Brain microvascular endothelial cell (primary cell): ENCODE measurements at places on chromosomes 7 and 10.

- no peak for DNase-seq
Measured at GRCh38 chr10:97937928-97938327, 88.3 kb downstream of the GOLGA7B start.

- DNase-seq: peak; percentile 91
Measured at GRCh38 chr10:89373916-89374711, 3.7 kb upstream of the IFIT1B start.

GRCh38 chr10:85544956-85545355 lies 821.6 kb downstream of the GRID1 start:
- no peak for DNase-seq

DNA sequence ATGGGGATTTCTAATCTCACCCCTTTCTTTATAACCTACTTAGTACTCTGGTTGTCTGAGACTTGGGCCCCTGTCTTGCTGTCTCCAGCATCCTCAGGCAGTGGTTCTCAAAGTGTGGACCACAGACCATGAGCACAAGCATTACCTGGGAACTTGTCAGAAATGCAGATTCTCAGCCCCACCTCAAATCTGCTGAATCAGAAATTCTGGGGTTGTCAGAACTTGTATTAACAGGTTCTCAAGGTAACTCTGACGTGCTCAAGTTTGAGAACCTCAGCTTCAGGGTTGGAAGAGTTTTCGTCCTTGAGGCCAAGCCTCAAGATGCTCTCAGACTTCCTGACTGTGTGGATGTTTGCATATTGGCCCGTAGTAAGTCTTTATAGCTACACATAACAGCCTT lies 97.4 kb downstream of the REEP3 start:
- no peak for DNase-seq

DNA sequence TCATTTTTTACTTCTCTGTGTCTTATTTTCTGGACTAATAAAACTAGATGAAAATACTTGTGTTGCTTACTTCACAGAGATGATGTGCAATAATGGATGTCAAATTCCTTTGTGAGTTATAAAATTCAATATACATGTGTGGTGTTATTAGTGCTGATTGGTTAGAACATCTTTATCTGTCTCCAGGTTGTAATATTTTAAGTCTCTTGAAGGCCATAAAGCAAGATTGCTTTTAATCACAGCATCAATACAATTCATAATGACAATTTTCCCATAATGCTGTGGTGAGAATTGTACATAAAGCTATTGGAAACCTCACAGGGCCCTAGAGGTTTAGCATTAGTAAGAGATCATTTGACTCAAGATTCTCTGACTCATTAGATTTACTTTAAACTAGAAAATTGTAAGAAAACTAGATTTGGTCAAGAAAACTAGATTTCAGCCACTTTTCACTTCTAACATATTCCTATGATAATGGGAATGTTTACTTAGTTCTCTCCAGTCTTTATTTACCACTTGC lies 963.7 kb downstream of the REEP3 start:
- DNase-seq: no peak

- peak; percentile 86 for DNase-seq
Measured at GRCh38 chr7:137940656-137941518, 61.0 kb downstream of the CREB3L2 start.

GRCh38 chr7:42232275-42232674 lies 4.7 kb downstream of the GLI3 start:
- no peak for DNase-seq

GRCh38 chr10:117462424-117462792 lies 80.1 kb upstream of the EMX2 start:
- no peak for DNase-seq

DNA sequence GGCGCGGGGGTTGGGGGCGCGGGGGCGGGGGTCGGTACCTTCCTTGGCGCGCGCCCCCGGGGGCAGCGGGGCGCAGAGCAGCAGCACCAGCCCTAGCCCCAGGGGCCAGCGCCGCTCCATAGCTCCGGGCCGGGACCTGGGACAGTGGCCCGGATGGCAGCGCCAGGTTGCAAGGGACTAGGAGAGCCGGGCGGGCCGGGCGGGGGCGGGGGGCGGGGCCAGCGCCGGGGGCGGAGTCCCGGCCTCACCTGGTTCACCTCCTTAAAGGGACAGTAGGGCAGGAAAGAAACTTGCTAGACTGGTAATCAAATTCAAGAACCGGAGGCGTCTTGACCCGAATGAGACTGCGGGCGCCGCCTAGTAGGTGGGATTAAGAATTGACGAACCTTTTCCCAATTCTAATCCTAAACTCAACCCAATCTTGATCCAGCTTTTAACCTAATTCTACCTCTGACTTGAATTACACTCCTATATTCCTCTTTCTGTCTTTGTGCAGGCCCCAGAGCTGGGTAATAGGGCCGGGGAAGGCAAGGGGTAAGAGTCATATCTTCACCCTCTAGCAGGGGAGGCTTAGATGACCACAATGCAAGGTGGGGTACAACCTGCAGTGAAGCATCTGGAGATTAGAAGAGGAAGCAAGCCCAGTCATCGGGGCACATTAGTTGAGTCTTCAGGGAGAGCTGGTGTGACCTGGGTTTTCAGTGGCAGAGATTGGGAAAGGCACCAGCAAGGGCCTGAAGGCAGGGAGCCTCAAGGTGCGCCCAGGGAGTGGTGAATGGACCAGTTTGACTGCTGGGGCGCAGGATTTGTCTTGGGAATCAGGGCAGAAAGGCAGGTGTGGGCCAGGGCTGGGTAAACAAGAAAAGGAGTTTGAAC lies at the start of gene EPHA1:
EPHA1 (minus strand) TSS at position 171 of the 876 bp plus-strand sequence; CDS start at position 120, 51 bp downstream.
- DNase-seq: no peak

DNA sequence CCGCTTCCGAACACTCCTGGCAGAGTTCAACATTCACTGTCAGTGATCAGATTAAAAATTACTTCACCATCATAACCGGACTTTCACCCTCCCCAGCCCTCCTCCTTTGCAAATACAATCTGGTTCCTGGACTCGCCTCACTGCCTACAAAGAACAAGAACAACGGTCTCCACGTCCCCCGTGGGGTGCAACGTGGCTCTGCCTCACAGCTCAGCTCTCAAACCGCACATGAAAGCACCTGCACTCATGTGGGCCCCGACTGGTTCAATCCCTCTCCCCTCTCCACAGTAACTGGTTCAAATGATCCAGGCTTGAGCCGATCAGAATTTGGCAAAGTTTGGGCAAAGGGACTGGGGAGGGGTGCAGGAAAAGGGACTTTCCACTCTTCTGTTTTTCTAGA lies 21.0 kb downstream of the ASB13 start:
- DNase-seq: no peak

DNA sequence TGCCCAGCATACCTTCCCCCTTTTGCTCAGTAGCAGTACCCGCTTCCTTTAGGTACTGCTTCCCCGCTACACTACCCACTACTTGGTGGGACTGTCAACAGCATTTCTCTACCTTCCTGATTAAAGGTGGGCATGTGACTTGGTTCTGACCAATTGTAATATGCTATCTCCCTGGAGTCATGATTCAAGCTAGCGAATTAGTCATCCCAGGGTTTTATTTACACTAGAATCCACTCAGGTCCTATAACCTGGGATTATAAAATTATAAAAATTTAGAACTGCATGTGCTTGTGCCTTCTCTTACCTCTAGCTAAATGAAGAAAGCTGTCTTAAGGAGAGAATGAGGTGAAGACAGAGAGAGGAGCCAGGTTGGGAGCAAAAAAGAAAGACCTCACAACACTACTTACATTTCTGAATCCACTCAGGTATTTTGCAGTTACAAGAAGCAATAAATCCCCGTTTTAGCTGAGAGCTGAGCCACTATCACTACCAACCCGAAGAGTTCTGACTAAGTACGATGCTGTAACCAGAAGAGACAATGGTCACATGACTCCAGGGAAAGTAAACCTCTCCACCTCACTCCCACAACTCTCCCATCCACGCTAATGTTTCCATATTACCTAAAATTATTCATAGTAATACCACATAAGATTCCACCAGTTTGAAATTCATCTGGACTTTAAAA lies 9.7 kb downstream of the GBX1 start:
- DNase-seq: peak; percentile 12
